Cerebellum (tissue), 4 donors: ENCODE measurements at places on chromosomes 5 and 9. TPM values are rescaled to one million over a fixed set of nuclear protein-coding genes. Genes with fewer than 3 reads are reported as not detected.
A peak's percentile ranks its signal among the peaks of the same experiment; 100 is the strongest.

- no peak for DNase-seq
Observed at GRCh38 chr5:93789173-93790067, 48.0 kb upstream of the POU5F2 start.

DNA sequence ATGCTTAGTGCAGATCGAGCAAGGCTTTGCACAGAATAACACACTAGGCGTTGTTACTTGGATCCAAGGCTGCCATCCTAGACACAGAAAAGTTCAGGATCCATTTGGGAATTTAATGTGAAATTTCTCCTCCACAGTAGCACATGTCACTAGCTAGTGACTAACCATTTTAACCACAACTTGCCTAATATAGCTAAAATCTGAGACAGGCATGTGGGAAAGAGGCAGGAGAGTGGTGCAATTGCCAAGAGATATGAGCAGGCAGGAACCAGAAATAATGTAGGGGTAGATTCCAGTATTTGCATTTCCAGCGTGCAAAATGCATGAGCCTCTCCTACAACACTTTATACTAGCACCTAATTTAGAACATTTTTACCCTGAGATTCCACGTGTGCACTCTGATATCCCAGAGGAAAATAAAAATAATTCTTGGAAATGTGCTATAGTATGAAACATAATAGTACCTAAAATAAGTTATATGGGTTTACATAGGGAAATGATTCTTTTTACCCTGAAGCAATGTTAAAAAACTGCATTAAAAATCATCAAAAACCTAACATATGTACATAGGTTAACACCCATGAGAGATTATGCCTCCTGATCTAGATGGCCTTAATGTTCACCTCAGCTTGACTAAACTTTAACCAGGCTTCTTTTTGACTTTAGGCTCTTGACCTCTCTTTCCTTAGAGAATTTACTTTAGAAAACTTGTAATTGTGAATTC lies 1230.6 kb upstream of the NUDT12 start:
- no peak for DNase-seq

Gene HAVCR1
- total RNA-seq: 0.36 TPM

- DNase-seq: no peak
Observed at GRCh38 chr9:29861803-29862202, 2288.5 kb upstream of the C9orf72 start.

GRCh38 chr9:130154816-130155215 lies 17.4 kb upstream of the NCS1 start:
- DNase-seq: no peak

GRCh38 chr9:13971966-13972655 lies 341.8 kb downstream of the NFIB start:
- no peak for DNase-seq

Gene S1PR3
- total RNA-seq: 13.2 TPM

- DNase-seq: no peak
Observed at GRCh38 chr9:114364134-114365041, 23.4 kb downstream of the AKNA start.

GRCh38 chr9:132980157-132980556 lies 1.7 kb downstream of the GFI1B start:
- DNase-seq: no peak

DNA sequence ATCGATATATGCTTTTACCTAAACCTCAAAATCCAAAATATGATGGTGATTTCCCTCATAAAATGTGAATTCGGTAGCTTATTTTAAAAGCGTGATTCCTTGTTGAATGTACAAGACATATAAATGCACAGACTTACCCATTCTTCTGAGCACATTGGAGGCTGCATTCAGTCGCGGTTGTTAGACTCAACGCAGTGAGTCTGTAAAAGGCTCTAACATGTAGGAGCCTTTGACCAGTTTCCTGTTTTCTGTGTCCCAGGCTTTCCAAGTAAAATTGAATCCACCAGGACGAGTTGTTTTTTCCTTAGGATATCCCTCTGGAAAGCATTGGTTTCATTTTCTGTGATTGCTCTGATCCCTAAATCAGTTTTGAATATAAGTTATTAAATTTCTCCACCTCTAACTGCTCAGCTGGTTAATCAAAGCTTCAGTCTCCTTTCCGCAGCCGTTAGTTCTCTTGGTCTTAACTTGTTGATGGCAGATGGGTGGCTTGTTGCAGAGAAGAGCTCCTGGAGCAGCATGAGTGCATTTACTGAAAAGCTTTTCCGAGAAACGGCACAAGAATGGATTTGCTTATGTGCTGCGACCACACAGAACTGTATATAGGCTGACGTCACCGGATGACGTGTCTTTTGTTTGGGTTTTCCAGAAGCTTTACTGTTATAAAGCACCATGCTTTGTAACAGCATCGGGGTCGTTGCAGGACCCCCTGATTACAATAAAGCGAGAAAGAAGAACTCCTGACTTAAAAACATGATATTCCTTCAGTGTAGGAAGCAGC lies at the start of gene LRRTM2:
LRRTM2 (minus strand) TSS at position 565 of the 781 bp plus-strand sequence; CDS start at position 141, 424 bp downstream.
- peak; percentile 76 for DNase-seq

GRCh38 chr5:172008111-172008455 lies 1.6 kb upstream of the FBXW11 start:
- no peak for DNase-seq

DNA sequence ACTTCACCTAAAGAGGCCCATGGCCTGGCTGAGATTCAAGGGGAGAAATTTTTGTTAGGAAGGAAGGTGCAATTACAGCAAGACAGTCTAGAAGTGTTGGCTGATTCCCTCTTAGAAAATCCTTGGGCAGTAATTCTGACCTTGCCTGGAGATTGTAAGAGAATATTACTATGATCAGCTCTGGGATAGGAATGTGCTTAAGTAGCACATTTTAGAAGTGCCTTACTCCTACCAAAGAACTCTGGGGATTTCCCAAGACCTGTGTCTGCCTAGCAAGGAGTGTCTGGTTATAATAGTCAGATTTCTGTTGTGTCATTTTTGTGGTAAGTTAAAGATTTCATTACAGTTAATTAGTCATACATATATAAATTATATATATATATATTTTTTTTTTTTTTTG lies 52.3 kb downstream of the NLN start:
- no peak for DNase-seq

GRCh38 chr9:16954040-16954439 lies 83.6 kb upstream of the BNC2 start:
- DNase-seq: no peak

DNA sequence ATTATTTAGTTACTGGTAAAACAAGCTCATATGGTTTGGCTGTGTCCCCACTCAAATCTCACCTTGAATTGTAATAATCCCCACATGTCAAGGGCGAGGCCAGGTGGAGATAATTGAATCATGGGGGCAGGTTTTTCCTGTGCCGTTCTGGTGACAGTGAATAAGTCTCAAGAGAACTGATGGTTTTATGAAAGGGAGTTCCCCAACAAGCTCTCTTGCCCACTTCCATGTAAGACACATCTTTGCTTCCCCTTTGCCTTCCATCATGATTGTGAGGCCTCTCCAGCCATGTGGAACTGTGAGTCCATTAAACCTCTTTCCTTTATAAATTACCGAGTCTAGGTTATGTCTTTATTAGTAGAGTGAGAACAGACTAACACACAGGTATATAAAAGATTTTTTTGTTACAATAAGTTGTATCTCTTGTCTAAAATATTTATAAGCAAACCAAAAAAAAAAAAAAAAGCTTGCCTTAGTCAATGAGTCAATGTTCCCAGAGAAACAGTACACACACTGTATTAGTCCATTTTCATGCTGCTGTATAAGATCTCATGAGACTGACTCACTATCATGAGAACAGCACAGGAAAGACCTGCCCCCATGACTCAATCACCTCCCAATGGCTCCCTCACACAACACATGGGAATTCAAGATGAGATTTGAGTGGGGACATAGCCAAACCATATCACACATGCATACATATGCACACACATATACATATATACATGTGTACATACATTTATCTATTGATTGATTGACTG lies 138.3 kb downstream of the BASP1 start:
- no peak for DNase-seq

Gene REXO4
- 9.9 TPM for total RNA-seq

DNA sequence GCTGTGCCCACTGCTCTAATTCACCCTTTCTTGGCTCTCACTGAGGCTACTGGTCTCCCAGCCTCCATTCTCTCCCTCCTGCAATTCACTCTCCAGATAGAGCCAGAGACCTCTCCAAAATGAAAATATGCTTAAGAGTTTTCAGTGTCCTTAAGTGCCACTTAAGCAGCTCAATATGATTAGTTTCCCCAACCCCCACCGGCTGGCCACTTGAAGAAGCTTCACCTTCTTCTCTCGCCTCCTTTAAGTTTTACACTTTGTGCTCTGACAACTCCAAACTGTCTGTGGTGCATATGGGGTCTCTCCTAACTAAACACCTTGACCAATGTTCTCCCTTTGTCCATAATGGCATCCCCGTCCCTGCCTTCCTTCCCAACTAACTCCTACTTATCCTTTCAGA lies 53.4 kb downstream of the CDK5RAP2 start:
- DNase-seq: no peak

Gene PCDHGA9
- total RNA-seq: 24.6 TPM

DNA sequence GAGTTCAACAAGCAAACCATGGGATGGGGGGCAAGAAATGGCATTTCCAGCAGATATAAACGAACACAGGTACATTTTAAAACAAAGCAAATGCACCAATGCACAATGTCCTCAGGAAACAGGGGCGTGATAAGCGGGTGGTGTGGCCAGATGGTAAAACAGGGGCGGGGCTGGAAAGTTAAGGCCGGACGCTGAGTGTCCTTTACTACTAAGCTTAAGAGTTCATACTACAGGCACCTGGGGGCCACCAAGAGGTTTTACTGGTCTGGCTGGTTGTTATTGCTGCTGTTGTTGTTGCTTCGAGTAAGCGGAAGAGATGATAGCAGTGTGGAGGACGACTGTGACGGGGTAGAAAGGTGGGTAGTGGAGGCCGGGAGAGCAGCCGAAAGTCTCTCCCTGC lies 99.8 kb downstream of the ATPSCKMT start:
- no peak for DNase-seq

Gene WDR38
- total RNA-seq: 0.27 TPM

DNA sequence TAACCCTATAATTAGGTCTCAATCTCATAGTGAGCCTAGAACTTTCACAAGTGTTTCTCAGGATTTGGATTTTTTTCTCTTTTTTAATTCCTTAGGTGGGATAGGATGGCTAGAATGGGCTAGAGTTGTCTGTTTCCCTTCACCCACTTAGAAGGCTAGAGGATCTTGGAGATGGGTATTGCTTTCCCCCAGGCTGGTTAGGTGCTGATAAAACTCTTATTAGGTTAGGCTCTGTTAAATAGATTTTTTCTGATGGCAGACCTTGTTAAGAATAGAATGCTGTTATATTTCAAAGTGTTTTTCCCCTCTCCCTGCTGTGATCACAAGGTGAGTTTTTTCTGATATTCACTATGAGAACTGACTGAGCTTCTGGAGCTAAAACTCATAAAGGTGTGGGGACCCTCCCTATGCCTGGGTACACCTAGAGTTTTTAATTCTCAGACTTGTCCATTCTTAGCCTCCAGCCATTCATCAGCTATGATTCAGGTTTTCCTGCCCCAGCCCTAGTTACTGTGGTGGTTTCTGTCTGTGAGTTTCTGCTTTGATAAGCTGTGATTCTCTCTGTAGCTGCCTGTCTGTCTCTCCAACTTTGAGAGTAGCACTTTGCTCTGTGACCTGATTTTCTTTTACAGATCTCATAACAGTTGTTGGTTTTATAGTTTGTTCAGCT lies 132.4 kb downstream of the HACD4 start:
- DNase-seq: no peak

GRCh38 chr5:150347451-150347850 lies 10.0 kb upstream of the TCOF1 start:
- no peak for DNase-seq

Gene SIL1
- total RNA-seq: 15.2 TPM

Gene CATSPER3
- total RNA-seq: 0.45 TPM

DNA sequence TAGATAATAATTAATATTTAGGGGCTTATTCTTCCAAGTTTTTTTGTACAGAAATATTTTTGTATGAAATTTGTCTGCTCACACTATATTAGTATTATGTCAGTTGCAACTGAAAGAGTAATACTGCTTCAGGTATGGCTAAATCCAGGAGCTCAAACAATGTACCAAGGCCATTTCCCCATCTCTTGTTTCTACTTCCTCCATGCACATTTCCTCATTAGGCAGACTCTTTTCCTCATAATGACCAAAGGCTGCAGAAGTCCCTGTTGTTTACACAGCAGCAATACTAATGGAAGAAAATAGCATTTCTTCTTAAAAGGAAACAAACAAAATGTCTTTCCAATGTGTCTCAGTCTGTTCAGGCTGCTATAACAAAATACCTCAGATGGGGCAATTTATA lies 9.2 kb upstream of the OTULINL start:
- DNase-seq: no peak

Gene SLC30A5
- total RNA-seq: 43.8 TPM

GRCh38 chr5:2738700-2739359 lies 12.6 kb downstream of the IRX2 start:
- no peak for DNase-seq

Gene KIF4B
- 0.18 TPM for total RNA-seq

DNA sequence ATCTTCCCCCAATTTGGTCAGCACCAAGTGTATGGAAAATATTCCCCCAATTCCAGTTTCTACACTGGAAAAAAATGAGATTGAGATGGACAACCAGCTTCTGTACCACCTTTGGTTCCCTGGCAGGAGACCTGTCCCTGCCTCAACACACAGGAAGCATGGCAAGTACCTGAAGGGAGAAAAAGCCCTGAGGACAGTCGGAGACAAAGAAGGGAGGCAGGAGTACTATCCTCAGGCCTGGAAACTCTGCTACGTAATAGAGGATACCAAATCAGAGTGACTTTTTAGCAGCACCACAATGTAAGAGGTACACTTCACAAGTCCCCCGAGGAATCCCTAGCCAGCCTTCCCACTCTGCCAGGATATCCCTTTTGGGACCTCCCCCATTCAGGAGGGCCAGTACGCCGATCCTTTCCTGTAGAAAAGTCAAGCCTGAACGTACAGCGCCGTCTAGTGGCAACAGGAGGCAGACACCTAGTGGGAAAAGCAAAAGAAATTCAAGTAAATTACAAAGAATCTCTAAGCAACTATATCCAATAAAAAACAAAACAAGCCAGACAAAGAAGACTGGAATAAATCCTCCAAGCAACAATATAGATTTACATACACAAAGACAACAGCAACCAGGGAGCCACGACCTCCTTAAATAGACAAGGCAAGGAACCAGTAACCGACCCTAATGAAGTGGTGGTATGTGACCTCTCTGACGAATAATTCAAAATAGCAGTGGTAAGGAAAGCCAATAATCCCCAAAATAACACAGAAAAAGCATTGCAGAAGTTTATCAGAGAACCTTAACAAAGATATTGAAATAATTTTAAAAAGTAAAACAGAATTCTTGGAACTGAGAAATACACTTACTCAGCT lies 63.3 kb upstream of the SLCO6A1 start:
- no peak for DNase-seq

Gene KCNIP1
- total RNA-seq: 23.3 TPM
